ENCODE measurements at places on chromosomes 5 and 9. TPM values are rescaled to one million over a fixed set of nuclear protein-coding genes. Genes with fewer than 3 reads are reported as not detected.

DNA sequence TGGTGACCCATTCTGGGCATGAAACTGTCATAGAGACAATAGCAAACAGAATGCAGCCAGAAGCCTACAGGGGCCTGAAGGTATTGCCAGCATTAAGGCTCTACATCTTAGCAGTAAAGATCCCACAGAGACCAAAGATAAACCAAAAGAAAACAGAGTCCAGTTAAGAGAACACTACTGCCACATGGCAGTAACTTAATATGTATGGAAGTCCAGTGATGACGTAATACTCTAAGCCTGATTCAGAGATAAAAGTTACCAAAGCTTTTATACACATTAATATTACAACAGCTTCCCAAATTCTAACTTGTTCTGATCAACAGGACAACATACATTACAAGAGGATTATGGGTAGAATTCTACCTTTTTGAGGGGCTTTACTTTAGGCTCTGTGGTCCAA lies 371.5 kb downstream of the PRELID2 start:
- H3K4me3 ChIP-seq = no peak overlapping the region
- no peaks in the 10 kb centered on the region for H3K27me3 ChIP-seq
- no peaks in the 10 kb centered on the region for H3K36me3 ChIP-seq

DNA sequence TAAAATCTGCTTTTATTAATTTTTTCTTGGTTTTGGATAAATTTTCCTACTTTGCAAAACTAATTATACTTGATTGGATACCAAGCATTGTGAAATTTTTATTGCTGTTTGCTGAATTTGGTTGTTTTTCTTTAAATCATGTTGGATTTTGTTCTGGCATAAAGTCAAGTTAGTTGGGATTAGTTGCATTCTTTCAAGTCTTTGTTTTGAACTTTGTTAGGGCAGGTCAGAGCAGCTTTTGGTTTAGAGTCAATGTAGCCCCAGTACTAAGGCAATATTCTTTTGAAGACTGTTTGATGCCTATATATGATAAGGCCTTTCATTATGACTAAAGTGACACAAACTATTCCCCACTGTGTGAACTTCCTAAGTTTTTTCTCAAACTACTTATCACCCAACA lies 531.1 kb downstream of the RASEF start:
- no peak for DNase-seq
- no peak overlapping the region for H3K27ac ChIP-seq
- H3K4me1 ChIP-seq = no peaks in the 10 kb centered on the region
- H3K36me3 ChIP-seq = peaks cover 17% of the 10 kb centered on the region

LHFPL2 gene
- 34.4 TPM for total RNA-seq

WWC1 gene
- total RNA-seq = 29.1 TPM

GRCh38 chr9:107919263-107919662 lies 429.7 kb upstream of the KLF4 start:
- no peaks in the 10 kb centered on the region for H3K4me1 ChIP-seq
- H3K36me3 ChIP-seq = peaks cover 13% of the 10 kb centered on the region
- H3K27ac ChIP-seq = no peak overlapping the region
- no peak for DNase-seq

GRCh38 chr5:87539839-87540238 lies 127.1 kb upstream of the CCNH start:
- no peak for DNase-seq
- no peaks in the 10 kb centered on the region for H3K36me3 ChIP-seq
- H3K27me3 ChIP-seq = no peaks in the 10 kb centered on the region
- no peak overlapping the region for H3K27ac ChIP-seq
- H3K4me3 ChIP-seq = no peak overlapping the region

GRCh38 chr5:158589939-158590338 lies 509.8 kb downstream of the EBF1 start:
- peaks cover 3% of the 10 kb centered on the region for H3K27me3 ChIP-seq
- no peak overlapping the region for H3K4me3 ChIP-seq
- H3K4me1 ChIP-seq = peaks cover 23% of the 10 kb centered on the region
- H3K27ac ChIP-seq = no peak overlapping the region

DNA sequence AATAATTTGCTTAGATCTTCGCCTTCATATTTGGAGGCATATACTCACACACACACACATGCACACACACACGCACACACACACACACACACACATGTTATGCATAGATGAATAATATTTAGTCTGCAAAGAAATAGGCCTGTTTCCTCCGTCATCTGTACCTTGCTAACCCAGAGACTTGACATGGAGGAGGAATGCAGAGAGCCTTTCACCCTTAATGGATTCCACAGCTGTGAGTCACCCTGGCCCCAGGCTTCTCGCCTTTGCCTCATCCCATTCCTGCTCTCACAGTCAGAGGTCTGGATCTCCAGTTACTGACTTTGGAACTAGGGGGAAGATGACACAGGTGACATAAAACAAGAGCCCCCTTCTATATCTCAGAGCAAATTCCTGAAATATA lies 29.7 kb downstream of the ZNF462 start:
- peak overlapping the region; percentile 32 for H3K4me3 ChIP-seq
- peaks cover 2% of the 10 kb centered on the region for H3K36me3 ChIP-seq
- H3K4me1 ChIP-seq = peaks cover 91% of the 10 kb centered on the region
- peak overlapping the region; percentile 86 for H3K27ac ChIP-seq
- DNase-seq = peak; percentile 76

GRCh38 chr5:90690307-90690706 lies 131.7 kb downstream of the ADGRV1 start:
- no peak overlapping the region for H3K27ac ChIP-seq
- H3K4me1 ChIP-seq = no peaks in the 10 kb centered on the region
- DNase-seq = no peak
- no peaks in the 10 kb centered on the region for H3K27me3 ChIP-seq

DNA sequence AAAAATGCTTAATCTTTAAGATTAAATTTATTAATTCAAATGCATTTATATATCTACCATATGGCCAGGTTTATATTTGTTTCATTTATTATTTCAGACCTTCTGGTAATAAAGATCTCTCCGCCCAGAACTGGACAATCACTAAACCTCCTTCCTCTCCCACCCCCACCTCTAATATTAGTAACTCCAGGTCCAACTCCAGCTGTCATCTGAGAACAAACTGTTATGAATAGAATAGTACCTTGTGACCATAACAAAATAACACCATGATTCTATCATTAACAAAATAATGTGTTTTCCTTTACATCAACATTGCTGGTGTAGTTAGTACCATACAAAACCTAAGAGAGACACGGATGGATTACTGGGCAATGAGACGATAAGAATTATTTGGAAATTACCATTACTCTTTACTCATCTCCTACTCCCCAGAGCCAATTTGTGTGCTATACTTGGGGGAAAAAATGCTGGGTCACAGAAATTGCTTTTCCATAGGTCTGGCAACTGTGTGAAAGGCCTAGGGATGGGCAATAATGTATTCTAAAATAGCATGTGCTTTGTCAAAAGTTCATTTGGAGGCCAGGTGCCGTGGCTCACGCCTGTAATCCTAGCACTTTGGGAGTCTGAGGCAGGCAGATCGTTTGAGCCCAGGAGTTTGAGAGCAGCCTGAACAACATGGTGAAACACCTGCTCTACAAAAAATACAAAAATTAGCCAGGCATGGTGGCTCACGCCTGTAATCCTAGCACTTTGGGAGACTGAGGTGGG lies 186.1 kb downstream of the ENC1 start:
- H3K36me3 ChIP-seq = no peaks in the 10 kb centered on the region
- DNase-seq = no peak
- H3K4me1 ChIP-seq = peaks cover 13% of the 10 kb centered on the region
- H3K27ac ChIP-seq = no peak overlapping the region

DNA sequence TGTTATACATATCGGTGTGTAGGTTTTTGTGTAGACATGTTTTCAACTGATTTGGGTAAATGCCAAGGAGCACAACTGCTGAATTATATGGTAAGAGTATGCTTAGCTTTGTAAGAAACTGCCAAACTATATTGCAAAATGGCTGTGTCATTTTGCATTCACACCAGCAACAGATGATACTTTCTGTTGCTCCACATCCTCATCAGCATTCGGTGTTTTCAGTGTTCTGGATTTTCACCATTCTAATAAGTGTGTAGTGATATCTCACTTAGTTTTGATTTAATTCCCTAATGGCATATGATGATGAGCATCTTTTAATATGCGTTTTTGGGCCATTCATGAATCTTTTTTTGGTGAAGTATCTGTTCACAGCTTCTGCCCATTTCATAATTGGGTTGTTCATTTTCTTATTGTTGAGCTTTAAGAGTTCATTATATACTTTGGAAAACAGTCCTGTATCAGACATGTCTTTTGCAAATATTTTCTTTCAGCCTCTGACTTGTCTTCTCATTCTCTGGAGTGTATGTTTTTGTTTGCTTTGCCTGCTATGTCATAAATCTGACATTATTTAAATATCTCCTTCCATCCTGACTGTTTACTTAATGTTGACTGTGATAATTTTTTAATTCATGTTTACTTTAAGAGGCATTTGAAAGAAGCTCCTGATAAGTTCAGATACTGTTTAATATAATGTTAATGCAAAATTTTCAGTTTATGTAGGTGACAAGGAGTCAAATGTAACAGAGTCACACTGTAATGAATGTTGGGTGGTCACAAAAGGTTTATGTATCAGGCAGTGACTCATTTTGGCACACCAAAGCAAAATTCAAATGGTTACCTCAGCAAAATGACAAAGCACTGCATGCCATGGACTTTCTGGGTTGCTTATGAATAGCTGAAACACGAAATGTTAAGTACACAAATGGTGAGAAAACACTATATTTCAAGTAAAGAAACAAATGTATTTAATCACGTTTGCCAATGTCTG lies 181.1 kb upstream of the DAB2 start:
- no peaks in the 10 kb centered on the region for H3K27me3 ChIP-seq
- no peak for DNase-seq
- no peaks in the 10 kb centered on the region for H3K4me1 ChIP-seq
- no peaks in the 10 kb centered on the region for H3K36me3 ChIP-seq

DNA sequence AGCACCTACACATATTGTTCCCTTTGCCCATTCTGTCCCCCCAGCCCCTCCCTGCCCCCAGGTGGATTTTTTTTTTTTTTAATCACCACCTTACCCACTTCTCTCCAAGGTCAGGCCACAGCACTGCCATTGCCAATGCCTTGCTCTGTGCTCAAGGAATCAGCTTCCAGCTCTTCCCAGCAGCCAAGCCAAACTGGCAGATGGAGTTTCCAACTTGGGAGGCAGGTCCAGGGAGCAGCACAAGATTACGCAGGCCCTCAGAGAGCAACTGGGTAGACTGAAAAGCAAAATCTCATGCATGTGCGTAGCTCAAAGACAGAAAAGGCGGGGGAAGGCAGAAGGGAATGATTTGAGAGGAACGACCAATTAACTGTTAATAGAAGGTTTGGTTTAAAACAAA lies 15.1 kb downstream of the GRHPR start:
- no peak overlapping the region for H3K4me3 ChIP-seq
- peaks cover 74% of the 10 kb centered on the region for H3K36me3 ChIP-seq
- H3K4me1 ChIP-seq = peaks cover 27% of the 10 kb centered on the region
- DNase-seq = no peak

- H3K36me3 ChIP-seq = peaks cover 21% of the 10 kb centered on the region
- H3K27me3 ChIP-seq = no peaks in the 10 kb centered on the region
- DNase-seq = no peak
- H3K27ac ChIP-seq = peak overlapping the region; percentile 50
- H3K4me1 ChIP-seq = peaks cover 54% of the 10 kb centered on the region
These were observed 4.5 kb downstream of the NREP start for GRCh38 chr5:111752426-111752965.

DNAH5 gene
- total RNA-seq = 0.35 TPM

GRCh38 chr5:14806456-14806855 lies 65.1 kb downstream of the ANKH start:
- H3K4me1 ChIP-seq = peaks cover 4% of the 10 kb centered on the region
- H3K36me3 ChIP-seq = no peaks in the 10 kb centered on the region

DNA sequence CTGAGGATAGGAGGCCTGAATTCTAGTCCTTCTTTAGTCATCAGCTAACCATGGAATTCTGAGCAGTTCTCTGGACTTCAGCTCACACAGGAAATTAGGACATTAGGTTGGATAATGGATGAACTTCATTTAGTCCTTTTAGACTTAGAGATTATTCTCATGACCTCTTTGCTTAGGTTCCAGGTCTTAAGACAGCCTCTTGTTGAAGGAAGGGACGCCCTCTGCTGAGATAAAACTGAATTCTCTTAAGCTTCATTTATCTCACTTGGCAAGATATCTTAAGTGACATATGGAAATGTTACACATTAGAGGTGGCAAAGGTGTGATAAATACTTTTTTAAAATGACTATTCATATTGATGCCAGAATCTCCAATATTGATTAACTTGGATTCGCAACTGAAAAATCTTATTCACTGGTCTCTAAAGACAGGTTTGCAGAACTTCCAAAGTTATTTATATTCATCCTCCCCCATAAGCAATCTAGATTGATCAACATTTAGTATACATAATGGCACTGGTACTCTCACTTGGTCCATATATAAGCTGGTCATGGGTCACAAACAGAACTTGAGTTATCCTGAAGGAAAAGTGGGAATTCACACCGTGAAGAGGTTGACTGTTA lies 16.9 kb upstream of the ZNF366 start:
- peaks cover 6% of the 10 kb centered on the region for H3K36me3 ChIP-seq
- no peak overlapping the region for H3K27ac ChIP-seq
- DNase-seq = no peak
- no peaks in the 10 kb centered on the region for H3K27me3 ChIP-seq
- no peaks in the 10 kb centered on the region for H3K4me1 ChIP-seq
- no peak overlapping the region for H3K4me3 ChIP-seq

GRCh38 chr5:72296256-72296655 lies 23.8 kb downstream of the MRPS27 start:
- no peaks in the 10 kb centered on the region for H3K27me3 ChIP-seq
- no peak for DNase-seq
- peaks cover 14% of the 10 kb centered on the region for H3K36me3 ChIP-seq
- H3K4me3 ChIP-seq = no peak overlapping the region
- H3K27ac ChIP-seq = no peak overlapping the region

DNA sequence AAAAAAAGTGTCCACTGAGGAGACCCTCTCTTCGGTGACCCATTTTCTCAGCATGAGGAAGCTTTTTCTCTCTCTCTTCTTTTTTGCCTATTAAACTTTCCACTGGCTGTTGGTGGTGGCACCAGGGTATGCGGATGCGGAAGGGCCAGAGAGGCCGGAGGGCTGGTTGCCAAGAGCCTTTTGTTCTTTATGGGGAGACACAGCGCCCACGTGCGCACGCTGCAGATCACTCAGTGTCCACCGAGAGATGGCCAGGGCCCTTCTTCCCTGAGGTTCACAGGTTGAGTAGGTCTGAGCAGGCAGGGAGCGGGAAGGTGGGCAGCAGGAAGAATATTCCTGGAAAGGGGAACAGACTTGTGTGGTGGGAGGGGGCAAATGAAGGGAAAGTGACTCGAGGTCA lies 69.1 kb downstream of the STK10 start:
- no peaks in the 10 kb centered on the region for H3K4me1 ChIP-seq
- H3K36me3 ChIP-seq = peaks cover 9% of the 10 kb centered on the region
- H3K27me3 ChIP-seq = 0 out of 2 replicates have a peak, but pooled peaks cover 2% of the 10 kb centered on the region
- no peak overlapping the region for H3K4me3 ChIP-seq
- peak overlapping the region; percentile 84 for H3K27ac ChIP-seq

All from WTC11 (cell line).